Natural killer cell (primary cell): ENCODE measurements at places on chromosomes 1 and 21.

DNA sequence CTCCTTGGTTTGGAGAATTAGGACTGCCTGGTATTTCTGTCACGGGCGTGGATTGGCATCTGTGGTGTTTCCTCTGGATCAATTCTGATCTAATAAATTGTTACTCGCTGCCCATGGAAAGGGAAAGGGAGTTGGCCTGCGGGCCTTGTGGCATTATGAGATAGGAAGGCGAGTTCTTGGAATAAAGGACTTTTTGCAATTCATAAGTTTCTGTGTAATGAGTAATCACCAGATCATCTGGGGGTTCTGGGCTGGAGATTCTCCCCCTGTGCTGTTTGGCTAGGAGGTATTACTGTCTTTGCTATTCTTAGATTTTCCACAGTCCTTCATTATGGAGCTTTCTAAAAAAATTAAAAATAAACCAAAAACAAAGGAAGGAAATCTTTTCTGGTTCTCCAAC is 315.9 kb downstream of the CAMTA1 start:
- no peak for DNase-seq

GRCh38 chr1:208025031-208025430 is 114.1 kb upstream of the CD34 start:
- no peak for DNase-seq

- no peak for DNase-seq
Measured at GRCh38 chr1:117564227-117565075, 41.4 kb upstream of the TENT5C start.

DNA sequence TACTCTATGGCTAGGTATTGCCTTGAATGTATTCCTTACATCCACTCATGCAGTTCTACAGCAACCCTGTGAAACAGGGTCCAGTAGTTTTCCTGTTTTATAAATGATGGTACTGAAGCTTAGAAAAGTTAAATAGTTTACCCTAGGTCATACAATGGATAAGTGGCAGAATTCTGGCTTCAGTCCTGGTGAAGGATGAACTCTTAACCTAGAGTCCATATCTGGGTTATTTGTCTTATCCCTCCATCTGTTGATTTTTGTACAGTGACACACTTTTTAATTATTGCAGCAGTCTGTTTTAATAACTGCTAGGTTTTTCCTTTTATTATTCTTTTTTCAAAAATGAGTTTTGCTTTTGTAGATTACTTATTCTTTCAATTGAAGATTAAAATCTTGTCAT is 263.9 kb downstream of the DNM3 start:
- DNase-seq, result no peak

DNA sequence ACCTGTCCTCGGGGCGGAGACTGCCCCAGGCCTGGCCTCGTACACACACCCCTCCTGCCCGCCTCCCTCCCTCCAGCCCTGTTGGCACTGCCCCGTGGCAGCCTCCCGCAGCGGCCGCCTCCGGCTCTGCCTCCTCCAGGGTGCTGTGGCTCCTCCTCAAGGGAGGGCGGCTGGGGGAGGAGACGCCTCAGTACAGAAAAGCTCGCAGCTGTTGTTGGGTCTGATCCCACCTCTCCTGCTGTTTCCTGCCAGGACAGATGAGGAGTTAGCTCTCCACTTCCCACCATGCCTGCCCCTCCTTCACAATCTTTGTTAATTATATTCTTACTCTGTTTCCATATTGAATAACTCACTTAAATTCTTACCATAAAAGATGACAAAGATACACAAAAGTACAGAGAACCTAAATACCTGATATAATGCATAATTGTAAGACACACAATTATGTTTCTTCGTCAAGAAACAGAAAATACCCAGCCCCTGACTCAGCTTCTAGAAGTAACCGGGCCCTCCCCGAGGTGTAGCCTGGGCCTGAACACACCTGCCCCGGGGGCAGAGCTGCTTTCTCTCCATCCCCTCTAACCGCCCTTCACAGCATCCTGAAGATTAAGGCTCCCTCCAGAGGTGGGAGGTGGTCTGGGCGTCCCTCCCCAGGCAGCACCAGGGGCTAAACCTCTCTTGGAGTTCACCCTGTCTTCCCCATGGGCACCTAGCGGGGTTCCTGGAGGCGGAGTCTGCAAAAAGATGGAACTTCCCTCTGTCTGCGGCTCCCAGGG is 30.6 kb upstream of the COL6A1 start:
- DNase-seq, result no peak
